ENCODE measurements at places on chromosomes 2 and 18.

- DNase-seq, result no peak
These were observed 51.9 kb downstream of the VRK2 start for GRCh38 chr2:58098254-58099095.

DNA sequence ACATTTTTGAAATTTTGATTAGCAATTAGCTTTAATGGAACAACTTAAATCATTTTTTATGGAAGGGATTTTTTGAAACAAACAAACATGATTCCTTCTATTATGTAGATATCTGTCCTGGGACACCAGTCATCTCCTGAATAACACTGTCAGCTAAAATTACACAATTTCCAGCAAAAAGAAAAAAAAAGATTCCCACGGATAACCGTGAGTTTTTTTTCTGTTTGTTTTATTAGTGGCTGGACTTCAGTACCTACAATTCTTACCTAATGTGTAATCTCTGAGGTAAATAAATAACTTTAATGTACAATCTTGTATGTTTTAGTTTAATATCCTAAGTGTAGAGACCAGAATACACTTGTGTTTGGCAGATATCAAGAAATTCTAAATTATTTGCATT, 126.6 kb upstream of the KYNU start:
- DNase-seq, result no peak

GRCh38 chr18:21454725-21455124, 145.8 kb downstream of the ESCO1 start:
- no peak for DNase-seq

DNA sequence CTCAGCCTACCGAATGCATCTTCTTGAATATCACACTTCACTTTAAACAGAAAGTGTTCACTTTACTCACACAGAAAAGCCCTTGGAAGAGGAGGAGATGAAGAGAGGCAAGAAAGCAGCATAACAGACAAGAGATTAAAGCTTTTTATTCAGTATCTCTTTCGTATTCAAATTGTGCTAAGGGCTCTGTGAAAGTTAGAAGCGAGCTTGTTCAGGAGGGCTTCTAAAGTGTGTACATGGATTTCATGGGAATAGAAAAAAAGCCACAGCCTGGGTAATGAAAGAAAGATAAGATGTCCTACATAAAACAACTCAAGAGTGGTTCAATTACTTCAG, 531.9 kb downstream of the TMEM182 start:
- no peak for DNase-seq

- DNase-seq, result no peak
These were observed 156.8 kb downstream of the TMEM200C start for GRCh38 chr18:5738526-5738925.

DNA sequence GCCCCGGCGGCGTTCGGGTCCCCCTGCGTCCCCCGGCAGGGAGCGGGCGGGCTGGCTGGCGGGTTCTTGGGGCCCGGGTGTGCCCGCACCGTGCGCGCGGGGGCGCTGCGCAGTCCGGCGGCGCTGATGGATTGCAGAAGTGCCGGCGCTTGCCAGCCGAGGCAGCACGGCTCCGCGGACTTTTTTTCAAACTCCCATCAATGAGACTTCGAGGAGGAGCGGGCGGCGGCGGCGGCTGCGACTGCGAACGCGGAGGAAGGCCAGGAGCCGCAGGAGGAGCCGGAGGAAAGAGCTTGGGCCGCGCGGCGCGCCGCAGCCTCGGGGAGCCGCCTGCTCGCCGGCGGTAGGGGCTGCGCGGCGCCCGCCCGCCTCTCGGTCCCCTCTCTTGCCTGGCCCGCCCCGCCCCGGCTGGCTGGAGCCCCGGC, at the start of gene GLI2:
GLI2 (plus strand) TSS at position 123 of the 425 bp plus-strand sequence. CDS start 61,453 bp downstream, outside the sequence.
- DNase-seq, result no peak

DNA sequence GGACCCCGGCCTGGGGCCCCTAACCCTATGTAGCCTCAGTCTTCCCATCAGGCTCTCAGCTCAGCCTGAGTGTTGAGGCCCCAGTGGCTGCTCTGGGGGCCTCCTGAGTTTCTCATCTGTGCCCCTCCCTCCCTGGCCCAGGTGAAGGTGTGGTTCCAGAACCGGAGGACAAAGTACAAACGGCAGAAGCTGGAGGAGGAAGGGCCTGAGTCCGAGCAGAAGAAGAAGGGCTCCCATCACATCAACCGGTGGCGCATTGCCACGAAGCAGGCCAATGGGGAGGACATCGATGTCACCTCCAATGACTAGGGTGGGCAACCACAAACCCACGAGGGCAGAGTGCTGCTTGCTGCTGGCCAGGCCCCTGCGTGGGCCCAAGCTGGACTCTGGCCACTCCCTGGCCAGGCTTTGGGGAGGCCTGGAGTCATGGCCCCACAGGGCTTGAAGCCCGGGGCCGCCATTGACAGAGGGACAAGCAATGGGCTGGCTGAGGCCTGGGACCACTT, 16.4 kb downstream of the EMX1 start:
- no peak for DNase-seq

DNA sequence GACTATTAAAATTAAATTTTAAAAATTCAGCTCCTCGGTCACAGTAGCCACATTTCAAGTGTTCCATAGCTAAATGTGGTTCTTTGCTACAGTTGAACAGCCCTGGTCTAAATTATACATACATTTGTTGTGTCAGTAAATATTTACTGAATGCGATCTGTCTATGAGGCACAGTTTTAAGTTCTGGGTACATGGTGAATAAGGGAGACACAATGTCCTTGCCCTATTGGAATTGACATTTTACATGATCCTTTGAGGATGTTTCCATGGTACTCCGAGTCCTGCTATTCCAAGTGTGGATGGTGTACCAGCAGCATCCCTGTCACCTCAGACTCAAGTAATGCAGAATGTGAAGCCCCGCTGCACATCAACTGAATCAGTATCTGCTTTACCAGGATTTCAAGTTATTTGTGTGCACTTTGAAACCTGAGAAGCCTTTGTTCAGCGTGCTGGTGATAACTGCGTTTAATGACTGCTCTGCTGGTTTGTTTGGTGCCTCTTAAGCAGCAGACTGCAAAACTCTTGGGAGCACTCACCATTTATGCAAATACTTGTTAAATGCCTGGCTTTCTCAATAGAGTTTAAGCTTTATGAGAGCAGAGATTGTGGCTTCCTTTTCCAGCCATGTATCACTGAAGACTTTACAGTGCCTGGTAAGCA, 1.5 kb downstream of the GALNT1 start:
- no peak for DNase-seq

GRCh38 chr2:102677244-102678215, 58.2 kb downstream of the SLC9A2 start:
- no peak for DNase-seq

GRCh38 chr2:233101141-233101540, 41.0 kb downstream of the INPP5D start:
- no peak for DNase-seq

DNA sequence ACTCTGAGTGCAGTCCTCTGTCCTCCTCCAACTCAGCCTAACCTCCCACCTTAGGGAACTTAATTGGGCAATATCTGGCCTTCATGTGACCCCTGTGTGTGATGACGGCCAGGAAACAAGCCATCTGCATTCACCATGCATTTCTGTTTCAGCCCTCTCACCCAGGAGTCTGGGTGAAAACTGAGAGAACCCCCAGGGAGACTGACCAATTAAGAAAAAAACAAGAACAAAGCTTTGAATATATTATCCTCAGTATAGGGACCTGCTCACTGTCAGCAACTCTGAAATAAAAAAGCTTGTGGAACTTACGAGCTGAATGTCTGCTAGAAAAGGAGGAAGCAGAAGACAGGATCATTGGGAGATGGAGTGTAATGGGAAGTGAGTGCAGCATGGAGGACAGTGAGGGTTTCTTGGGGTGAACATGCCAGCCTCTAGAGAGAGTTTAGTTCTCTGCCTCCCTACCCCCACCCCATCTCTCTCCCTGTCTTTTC, 9.5 kb downstream of the MAPRE2 start:
- DNase-seq, result no peak

- DNase-seq, result no peak
These were observed 6.9 kb upstream of the ADRA2B start for GRCh38 chr2:96123290-96123689.

GRCh38 chr18:76859474-76860339, 37.4 kb downstream of the ZNF236 start:
- DNase-seq, result no peak

DNA sequence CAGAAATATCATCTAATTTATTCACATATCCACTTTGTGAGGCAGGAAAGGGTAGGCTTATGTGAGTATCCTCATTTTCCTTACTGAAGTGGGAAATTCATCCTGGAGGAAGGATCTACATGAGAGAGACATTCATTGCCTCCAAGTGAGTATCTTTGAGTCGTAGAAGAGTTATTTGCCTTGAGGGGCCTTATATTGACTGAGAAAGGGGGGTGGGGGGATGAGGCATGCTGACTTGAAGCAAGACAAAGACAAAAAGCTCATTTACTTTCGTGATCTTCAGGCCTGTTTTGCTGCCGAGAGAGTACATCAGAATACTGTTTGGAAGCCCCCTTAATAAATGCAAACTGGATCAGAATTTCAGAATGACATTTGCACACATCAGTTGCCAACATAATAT, 17.6 kb upstream of the NEDD4L start:
- DNase-seq, result no peak

- DNase-seq, result no peak
These were observed 63.6 kb upstream of the CAVIN2 start for GRCh38 chr2:191910518-191910917.

DNA sequence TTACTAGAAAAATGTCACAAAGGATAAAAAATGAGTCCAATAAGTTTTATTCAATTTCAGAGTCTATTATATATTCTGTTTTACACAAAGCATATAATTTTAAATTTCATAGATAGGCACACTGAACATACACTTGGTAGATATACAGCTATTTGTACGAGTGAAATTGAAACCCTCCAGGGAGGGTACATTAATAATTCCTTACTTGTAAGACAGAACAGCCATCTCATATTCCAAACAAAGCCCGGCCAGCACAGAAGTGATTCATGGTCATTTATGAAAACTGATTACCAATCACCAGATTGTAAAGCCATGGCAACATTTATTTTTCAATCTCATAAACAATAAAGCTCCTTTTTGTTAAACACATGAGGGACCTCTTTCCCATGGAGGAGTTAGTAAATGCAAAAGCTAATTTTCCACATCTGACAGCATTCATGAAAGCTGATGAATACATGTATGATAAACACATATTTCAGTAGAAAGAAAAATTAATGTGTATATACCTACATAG, 190.6 kb downstream of the TDRD15 start:
- DNase-seq, result no peak

- no peak for DNase-seq
These were observed 54.1 kb downstream of the CPO start for GRCh38 chr2:206993396-206993911.

- no peak for DNase-seq
These were observed 26.1 kb upstream of the SYT4 start for GRCh38 chr18:43303376-43303775.

DNA sequence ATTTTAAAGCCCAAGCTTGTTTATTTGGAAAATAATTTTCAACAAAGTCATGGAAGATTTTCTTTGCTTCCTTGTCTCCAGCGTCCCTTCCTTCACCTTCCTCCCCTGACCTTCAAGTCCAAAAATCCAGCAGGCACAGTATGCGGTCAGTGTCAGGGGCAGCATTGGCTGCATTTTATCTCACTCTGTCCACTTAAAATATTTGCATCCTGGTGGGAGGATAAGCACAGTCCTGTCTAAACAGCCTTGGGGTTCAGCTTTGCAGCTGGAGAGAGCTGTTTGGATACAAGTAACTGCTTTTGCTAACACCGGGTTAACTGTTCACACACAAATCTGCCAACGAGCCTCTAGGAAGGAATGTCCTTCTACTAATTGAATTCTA, 318.1 kb downstream of the PDE11A start:
- no peak for DNase-seq

DNA sequence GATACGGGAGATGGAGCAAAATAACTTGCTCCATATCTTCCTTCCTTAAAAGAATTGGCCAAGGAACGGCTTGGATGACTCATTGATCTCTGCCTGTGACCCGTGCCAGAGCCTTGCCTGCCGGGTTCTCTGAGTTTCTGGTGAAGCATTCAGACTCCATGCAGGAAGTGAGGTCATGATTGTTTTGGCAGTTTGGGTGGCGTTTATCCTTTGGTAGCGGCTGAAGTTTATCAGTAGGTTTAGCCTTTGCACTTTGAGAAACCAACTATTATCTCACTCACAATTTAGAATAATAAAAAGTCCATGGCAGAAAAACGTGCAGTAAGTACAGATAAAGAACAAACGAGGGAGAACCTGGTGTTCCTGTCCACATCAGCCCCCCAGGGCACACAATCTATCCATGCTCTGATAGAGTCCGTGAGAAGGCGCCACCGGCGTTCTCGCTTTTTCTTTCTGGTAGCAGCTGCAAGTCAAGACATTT, 15.0 kb upstream of the CTAGE1 start:
- DNase-seq, result no peak

- no peak for DNase-seq
These were observed 465.3 kb upstream of the NRP2 start for GRCh38 chr2:205217004-205217403.

DNA sequence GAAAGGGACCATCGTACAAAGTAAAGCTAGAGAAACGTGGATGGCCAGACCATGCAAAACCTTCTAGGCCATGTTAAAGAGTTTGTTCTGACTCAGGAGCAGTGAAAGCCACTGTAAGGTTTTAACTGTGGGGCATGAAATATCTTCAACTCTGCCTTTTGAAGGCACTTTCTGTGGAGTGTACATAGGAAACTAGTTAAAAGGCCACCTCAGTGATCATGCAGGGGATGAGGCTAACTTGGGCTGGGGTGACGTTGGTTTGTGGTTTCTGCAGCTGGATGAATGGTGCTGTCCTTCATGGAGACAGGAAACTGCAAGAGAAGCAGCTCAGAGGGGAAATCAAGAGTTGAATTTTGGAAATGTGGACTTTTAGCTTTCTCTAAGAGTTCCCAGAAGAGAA, 190.7 kb downstream of the CDCA7 start:
- no peak for DNase-seq

DNA sequence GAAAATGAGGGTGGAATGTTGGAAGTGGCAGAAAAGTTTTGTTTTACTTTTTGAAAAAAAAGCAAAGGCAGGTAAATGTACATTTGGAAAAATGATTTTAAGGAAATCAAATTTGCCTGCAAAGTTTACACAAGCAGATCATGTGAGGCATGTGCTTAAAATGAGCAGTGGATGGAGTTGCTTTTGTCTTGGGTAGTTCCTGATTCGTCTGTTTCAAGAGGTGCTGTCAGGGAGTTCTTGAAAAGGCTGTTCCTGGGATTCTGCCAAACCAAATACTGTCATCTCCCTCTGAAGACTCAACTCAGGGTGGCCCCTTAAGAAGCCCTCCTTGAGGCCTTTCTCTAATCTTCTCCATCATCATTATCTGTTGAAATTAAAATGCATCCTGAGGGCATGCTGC, 59.0 kb downstream of the TACR1 start:
- no peak for DNase-seq

GRCh38 chr2:215615067-215615802, 179.4 kb upstream of the FN1 start:
- no peak for DNase-seq

DNA sequence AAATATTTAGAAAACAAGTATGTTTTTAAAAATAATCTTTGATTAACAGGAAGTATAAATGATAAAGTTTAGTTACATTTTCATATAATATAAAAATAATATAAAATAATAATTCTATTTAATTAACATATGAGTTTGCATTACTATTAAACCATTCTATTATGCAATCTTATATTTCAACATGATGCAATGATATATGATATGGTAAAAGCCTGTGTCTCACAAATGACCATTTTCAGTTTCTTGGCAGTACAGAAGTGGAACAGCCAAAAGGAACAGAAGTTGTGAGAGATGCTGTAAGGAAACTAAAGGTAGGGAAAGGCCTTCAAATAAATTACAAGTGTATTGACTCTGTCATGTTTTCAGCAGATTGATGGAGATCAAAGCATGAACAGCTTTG, 230.8 kb downstream of the GULP1 start:
- DNase-seq, result no peak
